ENCODE measurements at places on chromosomes 7 and 10. TPM values are rescaled to one million over a fixed set of nuclear protein-coding genes. Genes with fewer than 3 reads are reported as not detected.
A peak's percentile ranks its signal among the peaks of the same experiment; 100 is the strongest.

FXYD4 gene
- total RNA-seq: not detected

ZP3 gene
- not detected for total RNA-seq

DNA sequence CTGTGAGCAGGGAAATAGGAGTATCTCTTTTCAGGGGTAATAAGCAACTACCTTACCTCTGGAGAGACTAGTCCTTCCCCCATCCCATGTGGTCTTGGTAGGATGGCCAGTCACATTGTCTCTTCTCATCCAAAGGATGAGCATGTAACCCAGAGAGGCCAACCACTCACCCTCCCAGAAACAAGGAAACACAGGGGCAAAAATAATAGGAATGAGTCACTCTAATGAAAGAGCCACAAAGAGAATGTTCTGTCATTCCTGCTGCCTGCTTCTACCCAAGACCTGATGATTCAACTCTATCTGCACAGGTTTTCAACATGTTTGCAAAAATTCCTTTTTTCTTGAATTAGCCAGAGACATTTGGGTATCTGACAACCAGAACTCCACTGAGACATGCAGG lies 99.3 kb upstream of the NFE2L3 start:
- DNase-seq: no peak

- DNase-seq: no peak
Observed at GRCh38 chr7:39321909-39322498, 244.2 kb upstream of the YAE1 start.

DNA sequence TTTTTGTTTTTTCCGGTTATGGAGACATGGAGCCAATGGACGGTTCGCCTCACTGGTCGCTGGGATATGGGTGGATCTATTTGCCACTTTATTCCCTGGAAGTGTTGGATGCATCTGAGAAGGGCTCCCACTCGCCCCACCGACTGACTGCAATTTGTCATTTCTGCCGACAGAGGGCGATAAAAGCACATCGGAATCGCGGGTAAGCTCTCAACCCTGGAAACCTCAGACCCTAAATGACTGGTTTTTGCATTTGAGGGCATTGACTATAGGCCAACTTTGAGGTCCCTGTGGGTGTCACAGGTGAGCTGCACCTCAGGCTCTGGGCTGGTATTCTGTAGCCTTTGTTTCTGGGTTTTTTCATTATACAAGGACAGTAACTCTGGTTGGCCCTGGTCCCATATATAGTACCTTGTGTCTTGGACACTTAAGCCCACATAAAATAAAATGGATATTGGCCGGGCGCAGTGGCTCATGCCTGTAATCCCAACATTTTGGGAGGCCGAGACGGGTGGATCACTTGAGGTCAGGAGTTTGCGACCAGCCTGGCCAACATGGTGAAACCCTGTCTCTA lies 11.9 kb upstream of the OPALIN start:
- DNase-seq: peak; percentile 23

Data from umbilical cord (tissue), 2 donors.